ENCODE measurements at places on chromosomes 6 and 20.

GRCh38 chr20:11204926-11205768, 531.3 kb upstream of the JAG1 start:
- no peak for DNase-seq

GRCh38 chr6:10434235-10434634, 19.4 kb upstream of the TFAP2A start:
- no peak for DNase-seq

DNA sequence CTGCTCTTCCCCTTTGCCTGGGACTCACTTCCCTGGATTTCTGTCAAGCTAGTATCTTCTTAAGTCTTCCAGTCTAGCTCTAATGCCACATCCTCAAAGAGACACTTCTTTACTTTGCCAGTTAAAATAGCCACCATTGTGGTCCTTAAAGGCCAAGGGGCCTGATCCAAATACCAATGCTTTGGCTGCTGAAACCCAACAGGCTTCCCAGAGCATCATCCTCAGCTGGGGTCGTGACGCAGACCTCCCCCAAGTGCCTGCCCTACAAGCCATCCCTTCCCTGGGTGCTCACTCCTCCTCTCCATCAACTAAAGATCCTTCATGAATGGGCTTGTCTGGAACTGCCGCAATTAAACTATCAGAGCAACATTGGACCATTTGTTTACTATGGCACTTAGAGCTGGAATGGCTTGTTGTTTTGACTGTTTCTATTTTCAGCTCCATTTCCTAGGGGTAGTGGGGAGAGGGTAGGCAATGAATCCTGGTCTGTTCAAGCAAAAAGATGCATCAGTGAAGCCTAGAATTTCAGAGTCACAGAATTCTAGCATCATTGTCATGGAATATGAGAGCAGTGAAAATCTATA, 79.6 kb upstream of the SIRPA start:
- no peak for DNase-seq

GRCh38 chr6:17269840-17270239, 11.3 kb upstream of the RBM24 start:
- DNase-seq = no peak

DNA sequence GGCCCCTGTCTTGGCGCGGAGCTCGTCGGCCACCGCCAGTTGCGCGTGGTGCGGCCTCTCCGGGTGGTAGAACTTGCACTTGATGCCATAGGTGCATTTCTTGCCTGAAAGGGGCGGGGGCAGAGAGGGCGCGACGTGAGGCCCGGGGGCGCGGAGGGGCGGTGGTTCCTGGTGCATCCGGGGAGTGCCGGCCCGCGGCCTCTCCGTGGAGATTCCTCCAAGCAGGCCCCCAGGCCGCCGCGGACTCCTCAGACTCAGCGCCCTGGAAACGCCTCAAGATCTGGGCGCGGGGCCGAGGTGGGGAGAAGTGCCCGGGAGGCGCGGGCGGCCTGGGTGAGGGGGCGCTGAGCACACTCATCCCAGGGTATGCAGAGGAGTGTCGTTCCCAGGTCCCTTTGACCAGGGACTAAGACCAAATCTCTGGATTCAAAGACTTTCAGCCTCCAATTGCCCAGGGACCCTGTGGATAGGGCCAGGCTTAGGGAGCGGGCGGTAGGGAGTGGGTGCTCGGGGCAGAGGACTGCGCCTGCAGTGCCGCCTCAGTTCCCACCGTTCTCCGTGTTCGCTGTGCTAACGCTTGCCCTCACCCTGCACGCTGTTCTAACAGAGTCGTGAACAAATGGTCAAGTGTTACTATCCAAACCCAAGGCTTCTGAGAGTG, 33.3 kb downstream of the ZC3H12D start:
- DNase-seq = no peak

- no peak for DNase-seq
Measured at GRCh38 chr20:46230801-46231282, 77.5 kb downstream of the CDH22 start.

DNA sequence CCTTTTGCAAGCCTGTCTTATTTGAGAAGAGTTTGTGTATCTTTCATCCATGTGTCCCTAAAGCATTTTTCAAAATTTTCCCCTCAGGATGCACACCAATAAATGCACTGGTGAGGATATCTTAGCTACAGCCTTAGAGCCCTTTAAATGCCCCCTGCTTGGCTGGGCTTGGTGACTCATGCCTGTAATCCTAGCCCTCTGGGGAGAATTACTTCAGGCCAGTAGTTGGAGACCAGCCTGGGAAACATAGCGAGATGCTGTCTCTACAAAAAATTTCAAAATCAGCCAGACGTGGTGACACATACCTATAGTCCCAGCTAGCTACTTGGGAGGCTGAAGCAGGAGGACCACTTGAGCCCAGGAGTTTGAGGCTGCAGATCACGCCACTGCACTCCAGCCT, 33.8 kb upstream of the PLCB4 start:
- no peak for DNase-seq

- DNase-seq = no peak
Measured at GRCh38 chr6:137951064-137951597, 84.1 kb downstream of the TNFAIP3 start.

DNA sequence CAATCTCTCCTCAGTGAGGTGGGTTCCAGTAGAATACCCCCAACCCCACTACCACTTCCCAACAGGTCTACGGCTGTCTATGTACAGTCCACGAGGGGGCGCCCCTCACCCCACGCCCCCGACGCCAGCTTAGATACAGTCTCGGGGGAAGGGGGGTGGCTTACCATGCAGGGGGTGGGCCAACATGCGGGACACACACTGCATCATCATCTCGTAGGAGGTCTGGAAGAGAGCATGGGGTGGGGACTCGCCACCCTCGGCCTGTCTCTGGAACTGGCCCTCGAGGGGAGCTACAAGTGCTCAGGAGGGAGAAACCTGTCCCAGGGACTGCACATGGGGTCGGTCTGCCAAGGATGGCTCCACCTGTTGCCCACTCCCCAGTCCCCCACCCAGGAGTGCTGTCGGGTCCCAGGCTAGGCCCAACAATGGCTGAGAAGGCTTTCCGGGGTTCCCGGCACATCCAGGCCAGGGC, 8.5 kb downstream of the MTCH1 start:
- DNase-seq = no peak

- DNase-seq = no peak
Measured at GRCh38 chr20:42097741-42098140, 479.6 kb upstream of the CHD6 start.

DNA sequence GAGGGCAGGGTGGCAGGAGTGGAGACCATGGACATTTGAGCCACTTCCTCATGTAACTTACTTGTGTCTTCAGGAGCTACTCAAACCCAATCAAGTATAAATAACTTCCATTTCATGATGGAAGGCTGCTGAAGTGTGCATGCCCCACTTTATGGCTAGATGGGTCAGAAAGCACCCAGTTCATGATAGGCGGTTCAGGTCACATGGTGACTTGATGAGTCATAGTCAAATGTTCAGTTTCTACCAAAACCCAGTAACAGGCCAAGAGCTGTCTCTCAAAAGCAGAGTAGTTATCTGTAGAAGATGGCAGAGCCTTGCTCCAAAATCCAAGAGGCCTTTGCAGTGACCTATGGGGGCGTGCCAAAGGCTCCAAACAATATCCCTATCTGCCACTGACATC, 133.7 kb upstream of the TENT5A start:
- no peak for DNase-seq

GRCh38 chr20:49589747-49590146, 21.8 kb upstream of the PTGIS start:
- no peak for DNase-seq

GRCh38 chr6:26156850-26157250, 69.6 kb downstream of the HFE start:
- peak; percentile 57 for DNase-seq

DNA sequence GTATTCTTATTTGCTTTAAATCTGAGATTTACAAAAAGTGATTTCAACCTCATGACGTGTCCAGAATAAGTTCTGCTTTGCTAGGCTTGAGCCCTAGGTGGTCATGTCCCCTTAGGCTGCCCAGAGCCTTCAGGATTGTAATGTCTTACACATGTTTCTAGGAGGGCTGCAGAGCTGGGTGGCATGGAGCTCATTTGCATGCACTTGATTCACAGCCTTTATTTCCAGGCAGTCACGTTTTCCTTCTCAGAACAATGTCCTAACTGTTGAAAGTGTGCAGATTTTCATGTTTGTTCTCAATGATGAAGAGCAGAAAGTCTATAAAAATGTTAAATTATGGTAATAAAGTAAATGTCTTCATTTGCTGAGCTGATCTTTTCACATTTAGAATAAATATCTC, 448.6 kb upstream of the SOX4 start:
- DNase-seq = no peak

- DNase-seq = no peak
Measured at GRCh38 chr20:35279533-35280174, 1.7 kb upstream of the MMP24OS start.

DNA sequence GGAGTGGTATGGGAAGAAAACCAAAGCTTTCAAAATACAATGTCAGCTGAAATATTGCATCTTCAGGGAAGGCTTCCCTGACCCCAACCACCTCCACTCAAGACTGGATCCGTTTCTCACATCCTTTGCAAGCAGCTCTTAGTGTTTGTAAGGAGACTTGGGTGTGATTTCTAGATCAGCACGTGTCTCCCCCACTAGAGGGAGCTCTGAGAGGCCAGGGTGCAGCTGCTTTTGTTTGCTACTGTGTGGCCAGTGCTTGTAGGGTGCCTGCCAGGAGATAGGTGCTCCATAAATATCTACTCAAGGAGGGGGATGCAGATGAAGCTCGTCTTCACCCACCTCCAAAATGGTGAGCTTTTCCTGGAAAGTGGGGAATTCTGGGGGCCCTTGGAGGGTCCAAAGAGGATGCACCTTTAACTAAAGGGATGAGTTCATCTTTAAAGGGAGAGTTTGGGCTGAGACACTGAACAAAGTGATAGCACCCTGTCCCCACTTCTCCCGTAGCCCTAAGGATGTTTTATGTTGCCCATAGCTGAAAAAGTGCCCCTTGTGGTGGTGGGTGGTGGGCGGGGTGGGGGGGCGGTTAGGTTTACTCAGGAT, 52.6 kb upstream of the MAFB start:
- peak; percentile 7 for DNase-seq

DNA sequence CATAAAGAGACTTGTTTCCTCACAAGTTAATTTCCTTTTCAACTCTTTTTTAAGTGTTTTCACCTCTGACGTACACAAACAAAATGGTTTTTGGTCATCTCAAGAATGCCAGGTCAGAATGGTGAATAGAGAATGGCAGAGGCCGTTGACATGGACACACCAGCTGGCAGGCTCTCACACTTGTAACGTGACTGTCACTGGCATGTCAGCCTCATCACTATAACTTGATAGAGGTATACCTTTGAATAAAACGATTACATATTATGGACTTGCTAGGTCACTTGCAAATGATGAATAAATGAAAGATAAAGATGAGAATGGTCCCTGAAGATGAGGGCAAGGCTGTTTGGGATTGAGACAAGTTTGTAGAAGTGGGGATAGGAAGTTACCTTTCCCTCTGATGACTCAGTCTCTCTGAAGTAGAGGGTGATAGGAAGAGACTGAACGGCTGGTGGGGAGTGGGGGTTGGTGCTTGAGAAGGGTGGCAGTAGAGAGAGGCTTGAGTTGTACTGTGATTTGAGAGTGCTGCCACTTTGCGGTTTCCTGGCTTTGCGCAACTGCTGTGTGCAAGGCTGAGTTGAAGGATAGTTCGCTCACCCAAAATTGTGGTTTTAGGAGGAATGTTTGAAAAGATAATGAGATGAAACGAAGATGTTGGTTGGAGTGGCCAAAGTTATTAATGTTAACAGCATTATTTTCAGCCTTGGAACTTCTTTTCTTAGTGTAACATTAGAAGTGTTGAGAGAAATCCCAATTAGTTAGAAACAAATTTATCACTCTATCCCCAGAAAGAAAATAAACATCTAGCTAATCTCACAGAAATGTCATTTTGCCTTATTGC, 30.3 kb downstream of the TBPL1 start:
- peak; percentile 57 for DNase-seq

DNA sequence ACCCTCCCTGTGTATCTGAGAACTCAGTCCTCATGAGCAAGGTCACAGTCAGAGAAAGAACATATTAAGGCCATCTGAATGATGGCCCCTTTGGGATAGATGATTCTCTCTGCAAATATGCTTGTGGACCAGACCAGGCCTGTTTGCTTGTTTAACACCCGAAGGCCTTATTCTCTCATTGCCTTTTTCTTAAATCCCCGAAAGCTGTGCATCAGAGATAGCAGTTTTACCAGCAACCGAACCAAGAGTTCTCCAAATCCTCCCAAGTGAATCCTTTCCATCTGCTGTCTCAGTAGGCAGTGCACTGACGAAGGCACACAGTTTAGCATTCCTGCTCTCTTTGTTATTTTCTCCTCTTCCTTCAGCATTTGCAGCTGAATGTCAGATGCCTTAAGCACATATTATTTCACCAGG, 79.8 kb downstream of the TRMT6 start:
- no peak for DNase-seq

DNA sequence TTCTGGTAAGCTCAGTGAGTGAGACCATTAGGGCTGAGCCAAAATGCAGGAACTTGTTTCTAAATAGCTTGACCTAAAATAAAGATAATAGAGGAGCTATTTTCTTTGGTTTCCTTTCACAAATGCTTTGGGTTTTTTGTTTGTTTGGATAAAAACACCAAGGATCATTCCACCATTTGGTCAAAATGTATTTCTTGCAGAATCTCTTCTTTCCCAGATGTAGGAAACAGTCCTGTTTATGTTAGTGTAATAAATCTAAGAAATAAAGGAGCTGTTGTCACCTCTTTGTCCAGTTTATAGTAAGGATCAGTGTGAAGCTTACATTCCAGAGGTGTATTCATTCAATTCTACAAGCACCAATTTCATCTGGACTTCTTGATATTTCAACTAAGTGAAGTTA, 297.8 kb downstream of the GJA1 start:
- DNase-seq = no peak

DNA sequence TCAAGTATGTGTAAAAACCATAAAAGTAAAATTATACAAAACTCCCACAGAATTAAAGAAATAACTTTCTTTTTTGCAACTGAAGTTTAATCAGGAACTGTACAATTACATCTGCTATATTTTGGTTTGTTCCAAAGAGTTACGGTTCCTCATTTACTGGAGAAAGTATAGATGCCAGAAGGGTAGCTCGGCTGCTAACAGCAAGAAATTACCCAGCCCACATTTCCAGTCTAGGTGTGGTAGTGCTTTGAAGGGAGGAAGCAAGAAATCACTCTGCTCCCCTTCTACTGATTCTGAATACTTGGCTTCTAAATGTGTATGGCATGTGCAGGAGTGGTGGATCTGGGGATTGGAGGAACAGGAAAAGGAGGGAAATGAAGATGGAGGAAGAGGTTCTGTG, 441.3 kb downstream of the CDC5L start:
- DNase-seq = no peak

DNA sequence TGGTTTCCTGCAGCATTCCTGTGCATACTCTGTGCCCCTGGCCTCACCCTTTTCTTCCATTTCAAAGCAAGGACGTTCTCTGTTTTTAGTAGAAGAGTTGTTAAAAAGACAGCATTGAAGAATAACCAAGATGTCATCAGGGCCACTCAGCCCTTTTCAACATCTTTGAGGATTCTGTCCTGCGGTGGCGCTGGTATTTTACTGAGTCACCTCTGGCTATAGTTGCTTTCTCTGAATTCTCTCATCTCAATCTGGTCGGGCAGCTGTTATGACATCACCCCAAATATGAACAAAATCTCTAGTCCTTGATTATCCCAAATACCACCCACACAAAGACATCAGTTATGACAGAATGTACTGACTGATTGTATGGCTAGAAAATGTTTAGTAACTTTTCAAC, 204.2 kb downstream of the GRIK2 start:
- no peak for DNase-seq

All from activated CD4-positive, alpha-beta T cell treated with anti-CD3 and anti-CD28 coated beads for 4 hours (primary cell).